ENCODE measurements at places on chromosomes 6 and 20.
A peak's percentile ranks its signal among the peaks of the same experiment; 100 is the strongest.

GRCh38 chr20:52179331-52180179, 12.0 kb downstream of the ZFP64 start:
- no peak overlapping the region for H3K27ac ChIP-seq
- H3K36me3 ChIP-seq: no peaks in the 10 kb centered on the region
- no peak for DNase-seq
- peaks cover 3% of the 10 kb centered on the region for H3K4me1 ChIP-seq
- H3K27me3 ChIP-seq: no peaks in the 10 kb centered on the region

- no peak overlapping the region for H3K4me3 ChIP-seq
- DNase-seq: no peak
- no peak overlapping the region for H3K27ac ChIP-seq
- H3K27me3 ChIP-seq: no peaks in the 10 kb centered on the region
- H3K4me1 ChIP-seq: peaks cover 6% of the 10 kb centered on the region
Measured at GRCh38 chr20:1800777-1801176, 94.4 kb upstream of the SIRPA start.

DNA sequence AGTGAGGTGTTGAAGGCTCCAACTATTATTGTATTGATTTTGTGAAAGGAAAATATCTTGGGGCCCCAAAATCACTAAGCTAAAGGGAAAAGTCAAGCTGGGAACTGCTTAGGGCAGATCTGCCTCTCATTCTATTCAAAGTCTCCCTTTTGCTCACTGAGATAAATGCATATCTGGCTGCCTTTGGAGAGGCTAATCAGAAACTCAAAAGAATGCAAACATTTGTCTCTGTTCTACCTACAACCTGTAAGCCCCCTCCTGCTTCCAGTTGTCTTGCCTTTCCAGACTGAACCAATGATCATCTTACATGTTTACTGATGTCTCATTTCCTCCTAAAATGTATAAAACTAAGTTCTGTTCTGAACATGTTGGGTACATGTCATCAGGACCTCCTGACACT, 125.9 kb downstream of the HTR1B start:
- H3K27ac ChIP-seq: no peak overlapping the region
- no peaks in the 10 kb centered on the region for H3K36me3 ChIP-seq
- no peak for DNase-seq

DNA sequence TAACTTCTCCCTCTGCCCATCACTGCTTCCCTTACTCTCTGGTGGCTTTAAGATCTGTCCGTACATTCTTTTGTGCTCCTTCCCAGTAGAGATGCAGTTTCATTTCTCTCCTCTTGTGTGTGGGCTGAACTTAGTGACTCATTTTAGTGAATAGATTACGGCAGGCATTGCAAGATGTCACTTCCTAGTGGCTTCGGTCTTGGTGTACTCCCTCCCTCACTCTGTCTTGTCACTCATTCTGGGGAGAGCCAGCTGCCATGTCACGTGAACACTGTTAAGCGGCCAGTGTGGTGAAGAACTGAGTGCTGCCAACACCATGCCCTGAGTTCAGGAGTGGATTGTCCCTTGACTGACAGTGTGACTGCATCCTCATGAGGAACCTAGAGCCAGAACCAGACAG, 115.9 kb downstream of the OTOR start:
- no peak overlapping the region for H3K27ac ChIP-seq
- no peak overlapping the region for H3K4me3 ChIP-seq
- H3K27me3 ChIP-seq: no peaks in the 10 kb centered on the region
- H3K4me1 ChIP-seq: no peaks in the 10 kb centered on the region
- no peak for DNase-seq

DNA sequence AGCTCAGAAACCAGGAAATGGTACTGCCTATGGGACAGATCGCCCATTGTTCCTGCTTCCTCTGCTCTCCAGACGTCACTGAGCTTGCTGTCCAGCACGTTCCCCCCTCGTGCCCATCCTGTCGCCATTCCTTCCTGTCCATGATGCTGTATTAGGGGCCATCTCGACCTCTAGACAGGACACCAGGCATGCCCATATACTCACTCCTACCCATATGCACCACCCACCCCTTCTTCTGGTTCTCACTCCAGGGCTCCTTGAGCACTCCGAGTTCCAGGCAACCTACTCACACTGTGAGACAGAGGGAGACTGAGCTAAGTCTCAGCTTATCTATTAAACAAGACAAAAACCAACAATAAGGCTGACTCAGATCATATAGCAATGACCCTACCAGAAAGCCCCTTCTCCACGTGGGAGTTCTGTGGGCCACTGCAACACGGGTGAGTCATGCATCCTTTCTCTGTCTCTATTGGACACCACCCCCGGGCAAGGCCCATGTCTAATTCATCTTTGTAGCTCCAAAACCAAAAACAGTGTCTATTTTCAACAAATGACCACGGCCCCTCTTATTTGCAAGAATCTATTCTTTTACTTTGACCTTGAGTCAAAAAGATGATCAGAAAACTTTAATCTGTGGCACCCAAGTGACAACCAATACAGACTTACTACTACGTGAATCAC, 65.7 kb downstream of the PSMG4 start:
- no peak overlapping the region for H3K4me3 ChIP-seq
- no peaks in the 10 kb centered on the region for H3K4me1 ChIP-seq
- H3K27ac ChIP-seq: no peak overlapping the region
- DNase-seq: no peak

- H3K27ac ChIP-seq: no peak overlapping the region
- H3K36me3 ChIP-seq: no peaks in the 10 kb centered on the region
- H3K4me3 ChIP-seq: no peak overlapping the region
- H3K4me1 ChIP-seq: no peaks in the 10 kb centered on the region
- DNase-seq: no peak
Measured at GRCh38 chr6:157099912-157100593, 223.3 kb downstream of the TMEM242 start.

- no peak overlapping the region for H3K4me3 ChIP-seq
- H3K27me3 ChIP-seq: no peaks in the 10 kb centered on the region
- no peaks in the 10 kb centered on the region for H3K4me1 ChIP-seq
Measured at GRCh38 chr6:166325383-166326042, 16.8 kb downstream of the SFT2D1 start.

- no peak overlapping the region for H3K27ac ChIP-seq
- no peaks in the 10 kb centered on the region for H3K27me3 ChIP-seq
- H3K4me1 ChIP-seq: no peaks in the 10 kb centered on the region
- no peaks in the 10 kb centered on the region for H3K36me3 ChIP-seq
- no peak for DNase-seq
Measured at GRCh38 chr20:23565503-23566045, 2.7 kb downstream of the CST9L start.

- no peak for DNase-seq
- H3K4me3 ChIP-seq: no peak overlapping the region
- peaks cover 3% of the 10 kb centered on the region for H3K4me1 ChIP-seq
- H3K36me3 ChIP-seq: no peaks in the 10 kb centered on the region
Measured at GRCh38 chr6:126267626-126268025, 72.3 kb upstream of the CENPW start.

- no peak overlapping the region for H3K4me3 ChIP-seq
- no peak overlapping the region for H3K27ac ChIP-seq
- H3K36me3 ChIP-seq: no peaks in the 10 kb centered on the region
- H3K4me1 ChIP-seq: no peaks in the 10 kb centered on the region
- no peaks in the 10 kb centered on the region for H3K27me3 ChIP-seq
Measured at GRCh38 chr20:36642136-36642535, 3.9 kb downstream of the SLA2 start.

DNA sequence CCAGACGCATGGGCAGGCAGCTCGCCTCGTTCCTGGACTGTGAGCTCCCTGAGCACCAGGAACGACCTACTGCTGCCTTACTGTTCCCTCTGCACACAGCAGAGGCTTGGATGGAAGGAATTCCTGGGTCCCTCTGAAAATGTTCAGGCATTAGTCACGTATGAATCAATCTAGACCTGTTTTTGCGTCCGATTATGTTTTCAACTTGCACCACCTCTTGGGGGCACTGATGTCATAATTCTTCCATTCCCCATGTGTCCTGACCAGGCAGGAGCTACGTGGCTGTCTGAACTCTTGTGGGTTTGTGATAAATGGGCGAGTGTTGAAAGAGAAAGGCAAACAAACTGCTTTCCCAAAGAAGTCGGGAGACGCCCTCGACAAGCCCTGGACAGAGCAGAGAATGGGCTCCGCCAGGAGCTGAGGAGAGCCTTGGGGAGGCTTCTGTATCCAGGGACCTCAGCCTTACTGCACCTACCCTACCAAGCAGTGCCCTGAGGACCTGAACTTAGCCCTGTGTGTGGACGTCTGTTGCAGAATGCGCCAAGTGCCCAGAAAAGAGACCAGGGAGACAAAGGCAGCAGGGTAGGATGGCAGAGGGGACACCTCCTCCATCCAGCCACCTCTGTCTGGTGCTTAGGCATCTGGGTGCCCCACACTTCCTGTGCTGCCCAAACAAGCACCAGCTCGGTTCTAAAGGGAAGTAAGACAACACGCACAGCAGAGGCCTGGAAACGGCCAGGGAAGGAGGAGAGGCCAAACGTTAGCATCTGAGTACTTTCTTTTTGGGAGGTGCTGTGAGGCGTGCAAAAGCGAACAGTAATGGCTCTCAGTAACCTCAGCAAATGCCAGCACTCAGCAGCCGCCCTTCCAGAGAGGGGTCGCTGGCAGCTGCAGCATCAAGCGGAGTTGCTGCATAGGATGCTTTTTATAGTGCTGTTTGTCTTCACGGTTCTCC, 124.2 kb downstream of the LY86 start:
- no peak overlapping the region for H3K27ac ChIP-seq
- DNase-seq: no peak
- no peaks in the 10 kb centered on the region for H3K27me3 ChIP-seq
- H3K4me1 ChIP-seq: no peaks in the 10 kb centered on the region
- peak overlapping the region; percentile 3 for H3K4me3 ChIP-seq

DNA sequence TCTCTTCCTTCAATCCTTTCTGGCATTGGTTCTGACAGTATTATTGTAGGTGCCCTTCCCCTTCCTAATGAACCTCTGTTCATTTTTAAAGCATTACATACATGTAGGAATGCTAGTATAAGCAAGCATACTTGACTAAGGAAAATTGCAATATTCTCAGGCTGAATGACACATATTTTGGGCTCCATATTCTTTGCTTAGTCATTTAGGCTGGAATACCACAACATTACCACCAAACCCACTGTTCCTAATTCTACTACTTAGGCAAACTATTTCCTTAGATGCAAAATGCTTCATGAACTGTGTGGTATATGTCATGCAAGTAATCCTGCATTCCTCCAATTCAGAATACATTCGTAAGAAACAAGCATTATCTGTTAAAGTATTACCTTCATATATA, 113.9 kb downstream of the PRDM1 start:
- H3K27me3 ChIP-seq: no peaks in the 10 kb centered on the region
- no peak overlapping the region for H3K4me3 ChIP-seq
- no peak overlapping the region for H3K27ac ChIP-seq
